ENCODE measurements at places on chromosomes 5 and 9.

DNA sequence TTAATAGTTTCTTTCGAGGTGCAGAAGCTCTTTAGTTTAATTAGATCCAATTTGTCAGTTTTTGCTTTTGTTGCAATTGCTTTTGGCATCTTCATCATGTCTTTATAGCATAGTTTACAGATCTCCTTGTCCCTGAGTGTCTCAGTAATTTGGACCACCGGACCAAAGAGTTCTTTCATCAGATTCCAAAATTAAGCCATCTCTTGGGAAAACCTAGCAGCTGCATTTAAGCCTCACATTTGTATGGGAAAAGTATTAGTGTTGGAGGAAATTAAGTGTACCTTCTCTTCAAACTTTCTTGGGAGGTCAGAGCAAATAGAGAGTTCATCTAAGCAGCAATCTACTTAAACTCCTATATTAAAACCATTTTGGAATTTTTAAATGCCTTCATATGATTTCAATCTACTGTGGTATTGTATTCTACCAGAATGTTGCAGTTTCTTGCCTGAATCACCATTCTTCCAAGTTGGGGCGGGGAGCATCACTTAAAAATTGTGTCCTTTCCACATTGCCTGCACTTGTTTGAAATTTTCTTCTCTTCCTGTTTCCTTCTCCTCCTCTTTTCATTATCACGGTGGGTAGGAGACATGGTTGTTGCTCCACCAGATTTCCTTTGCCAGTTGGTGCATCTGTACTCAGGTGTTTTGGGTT, 97.3 kb upstream of the DAB2 start:
- DNase-seq: no peak

DNA sequence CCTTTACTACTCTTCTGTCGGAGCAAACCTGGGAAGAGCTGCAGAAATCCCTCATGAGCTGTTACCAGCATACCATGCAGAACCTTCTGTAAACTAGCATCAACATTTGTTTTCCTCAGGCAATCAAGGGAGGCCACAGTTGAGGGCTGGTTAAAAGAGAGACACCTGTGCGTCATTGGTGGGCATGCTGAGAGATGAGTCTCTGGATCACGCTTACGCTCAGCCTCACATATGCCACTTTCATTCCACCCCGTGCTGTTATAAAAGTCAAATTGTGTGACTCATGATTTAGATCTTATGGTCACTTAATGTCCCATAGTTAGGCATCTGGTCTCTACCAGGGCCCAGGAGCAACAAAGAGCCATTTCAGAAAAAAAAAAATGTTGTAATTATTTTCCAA, 18.1 kb upstream of the ICE1 start:
- DNase-seq: no peak

- DNase-seq: no peak
Measured at GRCh38 chr9:12670006-12670405, 23.2 kb upstream of the TYRP1 start.

DNA sequence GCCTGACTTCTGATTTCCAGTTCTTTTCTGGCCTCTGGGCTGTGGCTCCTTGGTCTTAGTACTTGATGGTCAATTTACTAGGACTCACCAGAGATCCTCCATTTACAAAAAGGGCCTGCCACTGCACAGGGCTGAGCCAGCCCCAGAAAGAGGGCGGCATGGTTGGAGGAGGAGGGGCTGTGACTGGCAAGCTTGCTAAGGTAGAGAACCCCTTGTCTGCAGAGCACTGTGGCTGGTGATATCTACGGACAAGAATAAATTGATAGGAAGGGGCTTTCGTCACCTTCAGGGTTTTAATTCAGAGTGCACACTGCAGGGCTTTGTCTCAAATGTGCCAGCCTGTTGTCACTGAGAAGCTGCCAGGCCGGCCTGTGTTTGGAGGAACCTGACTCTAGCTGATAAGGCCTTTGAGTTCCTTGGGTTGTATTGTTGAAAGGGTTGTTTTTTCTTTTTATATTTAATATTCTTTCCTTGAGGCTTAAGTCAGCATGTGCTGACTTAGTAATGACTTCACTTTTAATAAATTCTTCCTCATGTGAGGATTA, 15.1 kb downstream of the SLC22A5 start:
- no peak for DNase-seq

DNA sequence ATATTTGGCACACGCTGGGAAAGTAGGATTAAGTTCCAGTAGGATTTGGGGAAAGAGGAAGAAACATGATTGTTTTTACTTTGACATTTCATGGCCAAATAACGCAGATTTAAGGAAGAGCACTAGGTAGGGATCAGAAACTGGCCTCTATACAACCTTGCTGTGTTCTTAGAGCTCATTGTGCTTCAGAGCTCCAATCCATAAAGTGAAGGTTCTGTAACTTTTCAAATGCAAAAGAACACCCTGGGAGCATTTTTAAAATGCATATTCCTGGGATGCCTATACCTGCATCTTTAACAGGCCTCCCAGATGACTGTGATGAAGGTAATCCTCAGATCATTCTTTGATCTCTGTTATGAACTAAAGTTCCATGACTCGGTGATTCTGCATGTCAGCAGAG, 77.1 kb downstream of the YIPF5 start:
- DNase-seq: no peak

DNA sequence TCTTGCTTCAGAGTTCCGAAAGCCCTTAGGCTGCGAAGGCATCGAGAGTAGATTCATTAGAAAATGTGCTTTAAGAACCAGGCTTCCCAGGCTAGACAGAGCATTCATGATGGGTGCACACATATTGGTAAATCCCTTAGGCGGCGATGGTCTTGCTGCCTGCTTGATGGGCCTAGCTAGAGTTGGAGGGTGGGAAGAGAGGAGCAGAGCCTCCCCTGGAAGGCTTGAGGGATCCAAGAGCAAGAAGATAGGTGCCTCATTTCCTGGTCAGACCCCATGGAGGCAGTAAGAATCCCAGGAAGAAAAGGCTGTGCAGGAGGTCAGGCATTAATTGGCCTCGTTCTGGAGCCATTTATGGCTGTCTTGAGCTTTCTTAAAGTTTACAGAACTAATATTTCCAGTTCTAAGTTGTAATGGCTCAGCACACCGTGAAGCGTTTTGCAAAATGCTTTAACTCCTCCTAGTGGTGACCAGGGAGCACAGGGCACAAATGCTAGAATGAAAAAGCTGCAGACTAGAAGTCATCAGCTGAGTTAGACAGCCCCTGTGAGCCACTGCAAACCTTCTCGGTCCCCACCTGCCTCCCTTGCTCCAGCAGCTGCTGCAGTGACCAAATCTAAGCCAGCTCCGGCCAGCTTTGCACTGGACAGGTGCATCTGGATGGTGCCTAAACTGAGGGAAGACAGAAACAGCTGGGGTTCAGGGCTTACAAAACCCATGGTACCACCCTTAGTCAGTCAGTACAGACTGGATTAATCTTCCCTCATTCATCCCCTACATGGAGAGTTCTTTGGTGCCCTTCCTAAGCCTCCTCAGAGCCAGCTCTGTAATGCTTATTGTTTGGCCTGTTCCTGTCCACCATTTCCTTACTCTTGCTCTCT, 14.7 kb downstream of the SLC45A2 start:
- peak; percentile 44 for DNase-seq

DNA sequence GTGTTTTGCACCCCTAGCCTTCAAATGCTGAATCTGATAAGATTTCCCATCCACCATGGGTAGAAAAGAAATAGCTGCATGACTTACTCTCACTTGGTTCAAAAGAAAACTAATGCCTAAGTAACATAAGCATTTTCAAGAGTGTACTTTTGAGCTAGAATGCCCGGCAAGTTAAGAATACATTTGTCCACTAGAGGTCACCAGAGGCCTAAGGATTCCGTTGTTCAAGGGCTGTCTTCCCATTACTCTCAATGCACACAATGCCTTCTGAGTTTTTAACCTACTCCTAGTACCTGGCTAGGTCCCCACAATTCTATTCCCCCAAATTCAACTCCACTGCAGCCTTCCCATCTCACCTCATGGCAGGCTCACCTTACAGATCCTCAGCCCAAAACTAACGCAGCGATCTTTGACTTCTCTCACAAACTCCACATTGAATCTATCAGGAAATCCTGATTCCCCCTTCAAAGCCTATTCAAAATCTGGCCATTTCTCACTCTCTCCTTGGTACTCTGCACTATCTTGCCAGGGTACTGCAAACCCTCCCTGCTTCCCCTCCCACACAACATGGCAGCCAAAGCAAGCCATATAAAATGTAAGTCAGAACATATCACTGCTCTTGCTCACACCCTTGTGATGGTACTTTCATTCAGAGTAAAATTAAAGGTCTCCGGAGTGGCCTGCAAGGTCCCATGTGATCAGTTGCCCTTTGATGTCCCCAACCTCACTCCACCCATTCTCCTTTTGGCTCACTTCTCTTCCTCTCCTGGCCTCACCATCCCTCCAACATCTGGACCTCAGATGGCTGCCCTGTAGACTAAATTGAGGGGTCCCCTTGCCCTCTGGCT, 13.4 kb downstream of the OXCT1 start:
- DNase-seq: no peak

DNA sequence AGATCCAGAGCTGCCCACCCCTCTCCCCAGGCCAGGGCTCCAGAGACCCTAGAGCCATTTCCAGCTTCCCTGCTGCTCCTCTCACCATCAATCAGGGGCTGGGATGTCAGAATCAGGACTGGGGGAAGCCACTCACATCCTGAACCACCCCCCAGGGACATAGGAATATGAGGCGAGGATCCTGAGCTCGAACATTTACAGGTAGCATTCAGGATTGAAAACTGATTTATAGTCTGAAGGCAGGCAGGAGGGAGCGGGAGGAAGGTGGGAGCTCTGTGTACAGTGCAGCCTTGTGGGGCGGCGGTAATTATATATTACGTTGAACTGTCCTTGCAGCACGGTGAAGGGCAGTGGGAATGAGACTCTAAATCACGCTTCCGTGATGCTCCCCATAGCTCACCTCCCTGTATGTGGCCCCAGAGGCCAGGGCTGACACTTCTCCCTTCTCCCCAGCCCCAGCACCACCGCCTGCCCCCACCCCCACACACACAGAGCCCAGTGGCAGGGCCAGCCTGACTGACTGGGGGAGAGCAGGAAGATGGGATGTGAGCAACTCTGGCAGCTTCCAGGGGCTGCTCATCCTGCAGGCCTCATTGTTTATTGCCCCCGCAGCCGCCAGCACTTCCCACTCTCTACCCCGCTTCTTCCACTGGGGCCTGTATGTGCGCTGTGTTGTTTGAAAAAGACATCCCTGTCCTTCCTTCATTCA, 76.0 kb upstream of the HSPA9 start:
- no peak for DNase-seq

DNA sequence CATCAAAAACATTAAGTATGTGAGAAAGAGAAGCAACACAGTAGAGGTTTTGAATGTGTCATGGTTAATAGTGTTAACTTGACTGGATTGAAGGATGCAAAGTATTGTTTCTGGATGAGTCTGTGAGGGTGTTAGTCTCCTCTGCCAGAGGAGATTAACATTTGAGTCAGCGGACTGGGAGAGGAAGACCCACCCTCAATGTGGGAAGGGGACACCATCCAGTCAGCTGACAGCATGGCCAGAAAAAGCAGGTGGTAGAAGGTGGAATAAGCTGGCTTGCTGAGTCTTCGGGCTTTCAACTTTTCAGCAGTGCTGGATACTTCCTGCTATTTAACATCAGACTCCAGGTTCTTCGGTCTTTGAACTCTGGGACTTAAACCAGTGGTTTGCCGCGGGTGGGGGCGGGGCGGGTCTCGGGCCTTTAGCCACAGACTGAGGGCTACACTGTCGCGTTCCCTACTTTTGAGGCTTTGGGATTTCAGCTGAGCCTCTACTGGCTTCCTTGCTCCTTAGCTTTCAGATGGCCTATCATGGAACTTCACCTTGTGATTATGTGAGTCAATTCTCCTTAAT, 309.9 kb upstream of the ST8SIA4 start:
- DNase-seq: no peak

DNA sequence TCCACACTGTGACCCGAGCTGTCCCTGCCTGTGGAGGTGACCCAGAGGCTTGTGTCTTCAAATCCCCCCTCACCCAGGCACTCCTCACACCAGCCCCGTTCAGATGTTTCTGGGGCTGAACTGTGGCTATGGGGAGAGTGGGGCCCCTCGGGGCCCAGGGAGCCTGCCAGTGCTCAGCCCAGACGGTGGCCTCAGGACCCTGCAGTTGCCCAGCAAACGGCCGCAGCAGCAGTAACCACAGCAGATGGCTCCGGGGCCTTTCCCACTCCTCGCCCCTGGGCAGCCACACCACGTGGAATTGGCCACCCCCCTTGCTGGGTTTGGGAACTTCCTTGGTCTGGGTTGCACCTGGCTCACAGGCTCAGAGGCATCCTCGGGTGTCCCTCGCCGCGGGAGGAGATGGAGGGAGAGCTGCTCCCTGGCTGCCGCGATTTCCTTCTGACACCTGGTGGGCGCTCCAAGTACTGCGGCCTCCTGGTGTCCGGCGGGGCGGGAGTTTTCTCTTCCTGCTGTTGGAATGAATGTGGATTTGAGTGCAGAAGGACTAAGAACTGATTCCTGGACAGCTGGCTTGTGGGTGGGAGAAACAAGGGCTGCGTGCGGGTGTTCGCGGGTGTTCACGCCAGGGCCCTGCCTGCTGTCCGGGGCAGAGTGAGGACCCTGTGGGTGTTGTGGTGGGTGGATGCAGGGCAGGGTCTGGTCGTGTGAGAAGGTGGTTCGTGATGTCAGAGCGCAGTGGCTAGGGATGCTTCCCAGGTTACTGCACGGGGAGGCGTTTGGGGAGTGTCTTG, 97.5 kb downstream of the COL5A1 start:
- peak; percentile 66 for DNase-seq

- no peak for DNase-seq
Measured at GRCh38 chr5:141846031-141846430, 32.2 kb downstream of the PCDH1 start.

GRCh38 chr5:147750065-147750464, 32.5 kb downstream of the JAKMIP2 start:
- no peak for DNase-seq

DNA sequence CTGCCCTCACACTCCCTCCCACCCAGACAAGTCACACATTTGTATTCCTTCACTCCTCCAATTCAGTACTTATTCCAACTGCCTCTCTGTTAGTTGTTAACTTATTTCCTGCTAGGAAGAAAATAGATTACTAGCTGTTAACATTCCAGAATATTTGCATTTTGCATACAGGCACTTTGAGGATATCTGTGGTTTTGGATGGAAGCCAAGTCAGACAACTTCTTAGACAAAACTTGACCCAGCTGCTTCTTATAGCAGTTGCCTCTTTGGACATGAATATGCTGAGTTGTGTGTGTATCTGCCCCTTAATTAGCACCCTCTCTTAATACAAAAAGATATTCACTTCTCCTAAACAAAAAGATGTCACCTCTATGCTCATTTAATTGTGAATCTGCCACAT, 1280.6 kb upstream of the ACO1 start:
- no peak for DNase-seq

DNA sequence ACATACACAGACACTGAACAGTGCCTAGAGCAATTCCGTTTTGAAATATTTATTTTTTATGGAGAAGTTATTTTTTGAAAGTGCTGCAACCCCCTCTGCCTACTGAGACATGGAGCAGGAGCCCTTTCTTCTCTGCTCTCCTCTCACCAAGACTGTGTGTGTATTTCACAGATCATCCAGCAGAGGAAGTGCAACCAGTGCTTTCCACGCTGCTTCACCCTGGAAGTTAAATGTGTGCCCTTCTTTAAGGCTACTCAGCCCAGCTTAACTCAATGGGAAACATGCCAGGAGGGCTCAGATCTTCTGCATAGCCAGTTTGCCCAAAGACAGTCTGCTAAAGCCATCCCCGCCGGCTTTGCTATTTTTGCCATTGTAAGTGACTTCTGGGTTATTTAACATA, 606.3 kb downstream of the TLE1 start:
- no peak for DNase-seq

Measured in GM12891 (cell line).